ENCODE measurements at places on chromosomes 3 and 15. TPM values are rescaled to one million over a fixed set of nuclear protein-coding genes. Genes with fewer than 3 reads are reported as not detected.

The TTC21A gene
- total RNA-seq, result 2.0 TPM

GRCh38 chr15:58873267-58873666, 60.2 kb downstream of the SLTM start:
- peaks cover 4% of the 10 kb centered on the region for H3K36me3 ChIP-seq
- DNase-seq, result no peak
- no peaks in the 10 kb centered on the region for H3K27me3 ChIP-seq
- no peaks in the 10 kb centered on the region for H3K4me1 ChIP-seq
- H3K27ac ChIP-seq, result no peak overlapping the region

The ZNF660 gene
- 6.1 TPM for total RNA-seq

The NCBP2 gene
- total RNA-seq, result 78.4 TPM

DNA sequence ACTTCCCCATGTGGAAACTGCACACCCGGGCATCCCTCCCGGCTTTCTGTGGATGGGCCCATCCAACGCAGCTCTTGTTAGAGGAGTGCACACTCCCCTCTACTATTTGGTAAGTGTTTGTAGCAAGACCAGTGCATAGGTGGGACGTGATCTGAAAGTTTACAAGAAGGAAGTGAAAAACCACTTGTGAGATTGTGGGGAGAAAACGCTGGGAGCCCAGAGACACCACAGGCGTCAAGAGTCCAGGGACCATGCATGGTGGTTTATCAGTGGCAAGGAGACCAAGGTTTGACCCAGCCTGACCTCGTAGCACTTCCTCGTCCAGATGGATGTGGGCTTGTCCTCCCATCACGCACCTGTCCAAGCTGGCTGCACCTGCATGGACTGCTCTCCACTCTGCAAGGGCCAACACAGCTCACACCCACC, 51.6 kb downstream of the ATP10A start:
- DNase-seq, result no peak
- H3K27me3 ChIP-seq, result no peaks in the 10 kb centered on the region
- H3K4me1 ChIP-seq, result 0 out of 2 replicates have a peak, but pooled peaks cover 3% of the 10 kb centered on the region
- no peak overlapping the region for H3K27ac ChIP-seq

The CCR5 gene
- not detected for total RNA-seq

GRCh38 chr3:126277629-126278378, 79.4 kb downstream of the KLF15 start:
- H3K4me1 ChIP-seq, result no peaks in the 10 kb centered on the region
- H3K27me3 ChIP-seq, result no peaks in the 10 kb centered on the region
- DNase-seq, result no peak
- H3K4me3 ChIP-seq, result no peak overlapping the region
- no peak overlapping the region for H3K27ac ChIP-seq
- no peaks in the 10 kb centered on the region for H3K36me3 ChIP-seq

The LTK gene
- total RNA-seq, result 0.14 TPM

GRCh38 chr3:39011191-39011736, 40.5 kb downstream of the SCN11A start:
- DNase-seq, result no peak
- H3K36me3 ChIP-seq, result no peaks in the 10 kb centered on the region
- no peak overlapping the region for H3K4me3 ChIP-seq

- no peak overlapping the region for H3K4me3 ChIP-seq
- no peaks in the 10 kb centered on the region for H3K27me3 ChIP-seq
- no peaks in the 10 kb centered on the region for H3K36me3 ChIP-seq
- H3K4me1 ChIP-seq, result no peaks in the 10 kb centered on the region
These were observed 36.5 kb downstream of the DZIP1L start for GRCh38 chr3:138078901-138079344.

The STAG1 gene
- total RNA-seq, result 21.9 TPM

DNA sequence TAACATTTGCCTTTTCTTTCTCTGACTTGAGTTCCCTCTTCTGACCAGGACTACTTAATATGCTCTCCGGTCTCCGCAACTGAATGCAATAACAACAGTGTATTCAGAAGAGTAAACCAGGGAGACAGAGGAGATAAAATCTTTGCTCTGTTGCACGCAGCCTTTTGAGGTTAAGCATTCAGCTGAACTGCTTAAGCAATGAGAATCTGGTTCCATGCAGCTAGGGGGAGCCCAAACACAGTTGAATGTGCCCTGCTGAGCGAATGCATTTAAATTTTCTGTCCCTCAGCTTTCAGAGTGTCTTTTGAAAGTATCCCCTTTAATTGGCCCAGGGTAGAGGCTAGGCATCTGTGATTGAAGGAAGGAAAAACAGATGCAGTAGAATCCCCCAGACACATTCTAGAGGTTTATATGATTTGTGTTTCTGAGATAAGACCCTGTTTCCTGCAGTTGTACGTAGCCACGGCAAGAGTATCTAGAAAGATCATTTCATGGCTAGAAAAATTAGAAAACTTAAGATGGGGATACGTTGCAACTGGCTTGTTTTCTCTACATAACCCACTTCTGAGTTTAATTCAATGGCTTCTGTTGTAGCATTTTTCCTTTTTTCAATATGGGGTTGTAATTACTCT, 309.6 kb downstream of the TUSC7 start:
- no peaks in the 10 kb centered on the region for H3K4me1 ChIP-seq

DNA sequence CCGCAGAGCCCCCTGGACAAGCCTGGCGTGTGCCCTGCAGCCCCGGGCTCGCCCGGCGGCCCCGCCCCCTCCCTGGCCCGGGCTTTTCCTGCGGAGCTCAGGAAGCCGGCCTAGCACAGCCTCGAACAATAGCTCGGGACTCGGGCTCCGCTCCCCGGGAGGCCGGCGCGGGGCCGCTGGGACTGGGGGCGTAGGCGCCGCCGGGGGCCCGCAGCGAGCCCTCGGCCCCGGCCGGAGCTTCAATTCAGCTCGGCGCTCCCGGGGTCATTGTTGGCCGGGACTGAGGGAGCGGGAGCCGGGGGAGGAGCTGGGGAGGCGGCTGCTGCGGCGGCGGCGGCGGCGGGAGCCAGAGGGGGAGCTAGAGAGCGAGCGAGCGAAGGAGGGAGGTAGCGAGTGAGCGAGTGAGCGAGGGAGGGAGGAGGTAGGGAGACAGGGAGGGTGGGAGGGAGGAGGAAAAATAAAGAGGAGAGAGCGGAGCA, 41.0 kb upstream of the ROPN1 start:
- H3K27me3 ChIP-seq, result peaks cover 69% of the 10 kb centered on the region
- peak overlapping the region; percentile 74 for H3K4me3 ChIP-seq
- H3K36me3 ChIP-seq, result no peaks in the 10 kb centered on the region
- peaks cover 13% of the 10 kb centered on the region for H3K4me1 ChIP-seq
- H3K27ac ChIP-seq, result no peak overlapping the region

DNA sequence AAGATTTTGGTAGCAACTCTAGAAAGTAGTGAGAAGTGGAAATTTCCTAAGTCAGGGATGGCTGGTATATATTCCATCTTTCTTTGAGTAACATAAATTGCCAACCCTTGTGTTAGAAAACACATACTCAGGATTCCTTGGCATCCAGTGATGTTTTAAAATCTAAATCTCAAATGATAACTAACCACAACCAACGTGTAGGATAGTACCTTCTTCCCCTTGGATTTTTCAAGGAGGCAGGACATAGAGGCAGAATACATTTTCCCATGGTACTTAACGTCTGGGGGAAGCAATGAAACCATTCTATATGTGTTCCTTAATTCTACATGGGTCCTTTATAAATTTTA, 93.4 kb downstream of the WDR76 start:
- no peak for DNase-seq
- H3K36me3 ChIP-seq, result no peaks in the 10 kb centered on the region
- no peak overlapping the region for H3K27ac ChIP-seq
- H3K27me3 ChIP-seq, result no peaks in the 10 kb centered on the region
- peaks cover 16% of the 10 kb centered on the region for H3K4me1 ChIP-seq

GRCh38 chr3:100045696-100046095, 68.6 kb downstream of the FILIP1L start:
- DNase-seq, result peak; percentile 51
- no peaks in the 10 kb centered on the region for H3K36me3 ChIP-seq
- H3K27ac ChIP-seq, result no peak overlapping the region
- H3K4me3 ChIP-seq, result no peak overlapping the region

GRCh38 chr15:63157891-63158431, 684 bp upstream of the RPS27L start:
- H3K4me3 ChIP-seq, result peak overlapping the region; percentile 83
- peak overlapping the region; percentile 96 for H3K27ac ChIP-seq
- no peaks in the 10 kb centered on the region for H3K27me3 ChIP-seq
- peak; percentile 84 for DNase-seq

DNA sequence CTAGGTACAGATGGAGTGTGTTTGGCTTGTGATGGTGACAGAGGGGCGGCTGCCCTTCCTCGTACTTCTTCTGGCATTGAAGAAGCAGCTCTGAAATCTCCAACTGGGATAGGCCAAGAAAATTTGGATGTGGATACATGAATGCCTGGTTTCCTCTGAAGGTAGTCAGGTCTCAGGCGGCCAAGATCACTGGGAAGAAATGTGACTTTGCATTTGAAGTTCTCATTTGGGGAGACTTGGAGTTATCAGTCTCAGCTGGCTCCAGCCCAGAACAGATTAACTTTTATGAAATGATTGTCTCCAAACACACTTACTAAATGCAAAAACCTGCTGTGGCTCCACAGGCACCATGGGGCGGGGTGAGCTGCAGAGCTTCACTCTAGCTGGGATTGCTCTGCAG, 215.9 kb downstream of the THSD4 start:
- H3K27ac ChIP-seq, result no peak overlapping the region
- no peaks in the 10 kb centered on the region for H3K27me3 ChIP-seq
- no peak overlapping the region for H3K4me3 ChIP-seq
- DNase-seq, result no peak
- no peaks in the 10 kb centered on the region for H3K36me3 ChIP-seq

DNA sequence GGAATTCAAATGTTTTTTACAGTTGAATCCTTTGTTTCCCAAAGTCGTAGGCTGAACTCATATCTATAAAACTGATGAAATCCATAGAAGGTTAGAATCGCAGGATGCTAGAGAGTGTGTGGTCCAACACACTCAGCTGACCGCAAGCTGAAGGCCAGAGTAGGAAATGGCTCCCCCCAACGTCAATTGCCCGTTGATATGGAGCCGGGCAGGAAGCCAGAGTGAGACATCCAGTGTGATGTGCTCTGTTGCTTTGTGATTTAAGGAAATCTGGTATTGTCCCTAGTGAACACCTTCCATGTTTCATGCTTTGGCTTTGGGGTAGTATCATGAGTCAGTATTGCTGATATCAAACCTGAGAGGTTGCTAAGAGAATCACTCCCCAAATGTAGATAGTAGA, 5.8 kb upstream of the MEX3B start:
- no peaks in the 10 kb centered on the region for H3K36me3 ChIP-seq
- H3K27ac ChIP-seq, result no peak overlapping the region
- H3K27me3 ChIP-seq, result peaks cover 37% of the 10 kb centered on the region
- DNase-seq, result no peak
- H3K4me3 ChIP-seq, result no peak overlapping the region

DNA sequence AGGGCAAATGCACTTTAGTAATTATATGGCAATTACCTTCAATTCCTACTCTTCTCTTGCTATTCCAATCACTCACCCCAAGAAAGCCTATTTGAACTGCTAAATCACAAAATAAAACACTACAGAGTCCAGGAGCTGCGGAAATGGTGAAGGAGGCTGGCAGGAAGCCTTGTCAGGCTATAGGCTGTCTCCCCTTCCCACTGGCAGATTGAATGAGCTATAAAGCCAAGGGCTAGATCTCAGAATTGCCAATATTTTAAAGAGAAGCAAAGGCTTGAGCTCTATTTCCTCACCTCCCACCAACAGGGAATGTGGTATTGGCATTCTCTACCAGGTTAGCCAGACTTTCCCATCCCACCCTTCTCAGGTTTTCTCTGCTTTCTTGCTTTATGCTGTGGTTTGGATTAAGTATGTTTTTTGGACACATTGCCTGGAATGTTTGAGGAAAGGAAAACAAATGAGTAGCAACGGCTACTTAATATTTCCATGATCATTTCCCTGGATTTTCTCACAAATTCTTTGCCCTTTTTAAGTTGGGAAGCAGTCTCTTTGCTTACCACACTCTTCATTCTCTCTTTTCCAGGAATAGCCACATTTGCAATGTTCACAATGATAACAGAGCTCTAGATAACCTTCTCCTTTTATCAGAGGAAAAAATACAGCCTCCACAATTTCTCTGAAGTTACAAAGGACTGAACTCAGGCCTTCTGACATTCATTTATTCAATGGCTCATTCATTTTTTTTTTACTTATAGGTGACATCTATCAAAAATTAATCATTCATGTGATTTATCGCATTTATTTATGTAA, 1125.4 kb downstream of the ROBO1 start:
- H3K4me1 ChIP-seq, result peaks cover 26% of the 10 kb centered on the region
- no peak overlapping the region for H3K4me3 ChIP-seq
- H3K27ac ChIP-seq, result peak overlapping the region; percentile 48
- DNase-seq, result no peak

DNA sequence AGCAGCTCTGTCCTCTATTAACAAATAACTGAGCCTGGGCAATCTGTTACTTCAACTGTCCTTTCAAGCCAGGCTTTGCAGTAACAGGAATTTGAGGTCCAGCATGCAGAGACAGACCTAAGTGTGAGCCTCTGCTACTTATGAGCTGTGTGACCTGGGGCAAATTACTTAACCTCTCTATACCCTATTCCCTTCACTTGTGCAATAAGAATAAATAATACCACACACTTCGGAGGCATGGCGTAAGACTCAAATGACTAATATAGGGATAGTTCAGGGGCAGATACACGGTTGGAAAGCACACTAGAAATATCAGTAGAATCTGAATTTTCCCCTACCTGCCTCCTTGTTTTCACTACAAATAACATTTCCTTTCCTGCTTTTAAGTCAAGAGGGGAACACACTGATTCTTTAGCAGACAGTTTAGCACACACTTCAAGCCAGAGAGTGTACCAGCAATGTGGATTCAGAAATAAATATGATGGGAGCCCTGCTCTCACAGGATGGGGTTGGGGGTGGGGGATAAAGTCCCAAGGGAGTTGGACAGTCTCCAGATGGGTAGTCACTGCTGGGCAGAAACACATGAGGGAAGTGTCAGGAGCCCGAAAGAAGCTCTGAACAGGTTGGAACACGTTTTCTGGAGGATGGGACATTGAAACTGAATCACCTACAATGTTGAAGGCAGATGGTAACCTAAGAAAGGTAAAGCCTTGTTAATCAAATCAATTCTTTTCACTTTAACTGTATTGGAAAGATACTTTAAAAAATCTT, 61.8 kb upstream of the RBP1 start:
- no peak overlapping the region for H3K4me3 ChIP-seq
- H3K27ac ChIP-seq, result no peak overlapping the region
- H3K36me3 ChIP-seq, result no peaks in the 10 kb centered on the region
- no peaks in the 10 kb centered on the region for H3K27me3 ChIP-seq
- H3K4me1 ChIP-seq, result peaks cover 5% of the 10 kb centered on the region
- DNase-seq, result no peak

The DPPA2 gene
- total RNA-seq, result 9.3 TPM

Data from GM23338 (cell line).